ENCODE measurements at places on chromosomes 11 and 22.

- no peak for DNase-seq
Measured at GRCh38 chr11:70220920-70221319, 17.8 kb downstream of the FADD start.

- DNase-seq, result no peak
Measured at GRCh38 chr11:85825616-85826015, 14.7 kb upstream of the SYTL2 start.

- peak; percentile 74 for DNase-seq
Measured at GRCh38 chr22:38467904-38468442, at the start of gene KDELR3. KDELR3 (plus strand) TSS chr22:38468096; CDS start chr22:38468234, 138 bp downstream.

GRCh38 chr22:32312748-32313147, 44.9 kb upstream of the RFPL3 start:
- no peak for DNase-seq

DNA sequence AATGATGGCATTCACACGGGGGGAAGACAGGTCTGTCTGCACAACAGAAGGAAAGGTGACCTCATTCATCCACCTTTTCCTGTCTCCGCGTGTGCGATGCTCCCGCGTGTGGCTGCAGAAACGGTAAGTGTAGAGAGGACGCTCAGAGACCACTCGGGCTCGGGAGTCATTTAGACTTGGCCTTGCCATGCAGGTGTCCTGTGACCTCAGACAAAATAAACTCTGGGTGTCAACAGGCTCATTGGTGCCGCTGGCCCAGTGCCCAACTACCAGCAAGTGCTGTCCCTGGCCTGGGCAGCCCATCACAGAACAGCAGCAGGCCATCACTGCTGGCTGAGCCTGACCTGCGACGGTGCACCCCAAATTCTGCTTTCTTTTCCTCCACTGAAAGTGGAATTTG, 48.1 kb upstream of the ARFGAP3 start:
- no peak for DNase-seq

DNA sequence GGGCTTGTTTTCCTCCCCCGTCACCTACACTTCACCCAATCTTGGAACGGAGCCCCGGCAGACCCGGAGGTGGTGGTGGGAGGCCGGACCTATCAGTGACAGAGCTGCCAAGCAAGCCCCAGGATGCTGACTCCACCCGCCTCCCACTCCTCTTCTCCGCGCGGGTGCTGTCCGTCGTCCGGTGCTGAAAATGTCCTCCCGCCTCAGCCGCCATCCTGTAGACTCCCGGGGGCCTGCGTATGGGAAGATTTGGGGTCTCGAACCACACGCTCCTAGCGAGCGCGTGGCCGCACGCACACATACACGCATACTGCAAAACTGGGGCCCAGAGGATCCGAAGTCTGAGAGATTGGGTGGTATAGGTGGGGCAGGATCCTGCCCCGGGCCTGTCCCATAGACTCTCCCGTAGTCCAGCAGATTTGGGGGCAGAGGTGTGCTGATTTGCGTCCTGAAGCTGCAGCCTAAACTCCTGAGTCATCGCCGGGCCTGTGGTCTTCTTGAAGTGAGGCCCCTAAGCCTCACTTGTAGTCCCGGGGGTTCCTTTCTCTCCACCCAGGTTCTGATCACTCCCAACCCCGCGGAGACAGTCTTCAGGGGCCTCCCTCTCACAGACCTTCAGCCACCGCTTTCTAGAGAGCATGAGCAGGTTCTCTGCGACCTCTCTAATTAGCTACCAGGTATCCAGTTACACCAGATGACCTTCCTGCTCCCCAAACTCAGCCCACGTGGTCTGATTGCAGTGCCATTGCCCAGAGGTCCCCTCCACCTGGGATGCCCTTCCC, 796 bp upstream of the YIF1A start:
- DNase-seq, result peak; percentile 96

DNA sequence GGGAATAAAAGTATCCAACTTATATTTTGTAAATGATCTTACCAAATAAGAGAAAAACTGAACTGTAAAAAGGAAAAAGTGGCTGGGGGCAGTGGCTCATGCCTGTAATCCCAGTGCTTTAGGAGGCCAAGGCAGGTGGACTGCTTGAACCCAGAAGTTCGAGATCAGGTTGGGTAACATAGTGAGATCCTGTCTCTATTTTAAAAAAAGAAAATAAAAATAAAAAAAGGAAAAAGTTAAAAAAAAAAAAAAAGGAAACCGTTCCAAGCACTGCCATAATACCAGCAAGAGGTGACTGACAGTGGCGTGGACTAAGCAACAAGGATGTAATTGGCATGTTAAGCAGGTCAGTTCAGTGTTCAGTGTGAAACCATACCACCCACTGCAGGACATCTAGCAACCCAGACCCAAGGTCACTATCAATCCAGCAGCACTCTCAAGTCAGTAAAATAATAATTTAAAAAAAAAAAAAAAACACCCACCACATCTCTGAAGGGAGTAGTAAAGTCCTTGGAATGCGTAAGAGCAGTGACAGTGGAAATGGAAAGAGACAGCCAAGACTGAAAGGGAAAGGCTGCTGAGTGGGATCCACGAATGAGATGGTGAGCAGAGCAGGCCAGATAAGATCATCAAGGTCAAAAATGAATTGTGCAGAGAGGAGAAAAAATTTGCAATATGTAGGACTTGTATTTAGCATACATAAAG, 43.6 kb downstream of the MAPK1 start:
- no peak for DNase-seq

DNA sequence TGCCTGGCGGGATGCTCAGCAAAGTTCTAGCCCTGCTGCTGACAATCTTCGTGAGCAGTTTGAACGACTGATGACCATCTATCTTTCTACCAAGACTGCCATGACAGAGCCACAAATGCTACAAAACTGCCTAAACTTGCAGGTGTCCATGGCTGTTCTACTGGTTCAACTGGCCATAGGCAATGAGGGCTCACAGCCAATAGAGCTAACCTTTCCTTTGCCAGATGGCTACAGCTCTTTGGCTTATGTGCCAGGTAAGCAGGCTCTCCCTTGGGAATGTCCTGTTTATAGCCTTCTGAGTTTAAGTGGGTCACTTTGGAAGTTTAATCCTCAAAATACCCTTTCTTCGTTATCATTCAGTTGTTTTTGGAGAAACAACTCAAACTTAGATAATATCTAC, 20.1 kb downstream of the UBE4A start:
- DNase-seq, result no peak

DNA sequence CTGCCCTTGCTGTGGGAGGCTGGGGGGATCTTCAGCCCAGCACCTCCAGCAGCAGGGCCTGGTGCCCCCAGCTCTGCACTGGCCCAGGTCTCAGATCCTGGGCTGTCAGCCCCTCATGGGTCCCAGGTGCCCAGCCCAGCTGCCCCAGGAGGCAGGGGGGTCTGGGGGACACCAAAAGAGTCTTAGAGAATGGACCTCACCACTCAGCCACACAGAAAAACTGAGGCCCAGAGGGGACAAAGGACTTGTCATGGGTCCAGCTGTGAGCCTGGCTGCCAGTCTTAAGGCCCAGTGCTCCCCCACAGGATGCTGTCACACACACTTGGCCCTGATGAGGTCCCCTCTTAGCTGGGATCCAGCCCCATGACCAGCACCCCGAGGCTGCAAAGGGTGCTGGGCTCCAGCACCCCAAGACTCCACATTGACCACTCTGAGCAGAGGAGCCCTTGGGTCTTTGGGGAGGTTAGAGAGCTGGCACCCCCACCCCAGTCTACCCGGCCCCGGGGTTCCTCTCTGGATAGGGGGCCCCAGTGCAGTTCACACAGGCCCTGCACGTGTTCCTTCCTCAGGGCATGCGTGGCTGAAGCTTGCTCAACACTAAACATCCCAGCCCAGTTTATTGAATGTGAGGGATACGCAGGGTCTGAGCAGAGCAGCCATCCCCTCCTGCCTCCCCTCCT, 54.4 kb downstream of the IGLL5 start:
- DNase-seq, result peak; percentile 34

DNA sequence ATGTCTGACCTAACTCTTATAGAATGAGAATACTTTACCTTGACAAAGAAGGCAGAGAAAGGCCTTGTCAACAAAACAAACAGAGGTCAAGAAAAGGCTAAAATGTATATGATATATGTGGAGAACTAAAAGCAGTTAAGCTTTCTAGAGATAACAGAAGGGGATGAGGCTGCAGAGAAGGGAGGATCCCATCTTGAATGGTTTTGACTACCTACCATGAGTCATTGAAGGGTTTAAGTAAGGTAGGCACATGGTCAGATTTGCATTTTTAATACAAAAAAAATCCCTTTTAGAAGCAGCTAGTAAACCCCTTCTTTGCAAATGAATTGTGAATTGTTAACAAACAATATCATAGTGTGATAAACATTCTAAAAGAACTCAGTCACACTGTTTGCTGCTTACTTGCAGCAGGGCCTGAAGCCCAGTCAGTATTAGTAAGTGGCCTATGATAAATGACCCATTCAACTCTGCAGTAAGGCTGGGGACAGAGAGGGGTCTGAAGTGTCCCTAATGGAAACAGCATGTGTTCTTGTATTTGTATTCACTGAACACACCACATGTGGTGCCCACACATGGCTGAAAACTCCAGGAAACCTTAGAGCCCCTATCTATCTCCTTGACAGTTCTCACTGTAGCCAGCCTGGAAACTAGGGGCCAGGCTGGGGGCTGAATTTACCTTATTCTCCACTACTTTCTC, 328.8 kb upstream of the PITPNB start:
- DNase-seq, result peak; percentile 55

GRCh38 chr11:125211191-125211947, 46.8 kb downstream of the PKNOX2 start:
- peak; percentile 79 for DNase-seq

- DNase-seq, result no peak
Measured at GRCh38 chr11:105466582-105467228, 143.2 kb upstream of the GRIA4 start.

- DNase-seq, result no peak
Measured at GRCh38 chr11:61120099-61120705, 17.9 kb downstream of the CD5 start.

DNA sequence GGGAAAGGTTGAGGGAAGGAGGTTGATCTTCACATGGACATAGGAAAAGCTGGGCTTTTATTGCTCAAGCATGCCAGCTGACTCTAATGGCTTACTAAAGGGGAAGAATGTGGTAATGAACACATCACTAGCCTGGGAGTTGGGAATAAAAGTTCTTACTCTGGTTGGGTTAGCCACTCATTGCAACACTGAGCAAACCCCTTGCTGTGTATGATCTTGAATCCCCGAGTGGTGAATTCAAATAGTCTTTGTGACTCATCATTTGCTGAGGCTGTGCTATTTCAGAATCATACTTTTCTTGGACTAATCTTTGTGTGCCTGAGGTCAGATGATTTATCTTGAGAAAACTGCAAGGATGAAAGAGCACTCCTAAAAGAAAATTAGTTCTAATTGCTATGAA, 304.1 kb upstream of the ANO5 start:
- no peak for DNase-seq

Measured in endodermal cell (in vitro differentiated cells).